Activated B cell treated with CpG ODN at 0.5 μM for 24 hours (primary cell): ENCODE measurements at places on chromosomes 12 and 14. TPM values are rescaled to one million over a fixed set of nuclear protein-coding genes. Genes with fewer than 3 reads are reported as not detected.

PRH2 gene
- not detected in 2 replicates for total RNA-seq

DNA sequence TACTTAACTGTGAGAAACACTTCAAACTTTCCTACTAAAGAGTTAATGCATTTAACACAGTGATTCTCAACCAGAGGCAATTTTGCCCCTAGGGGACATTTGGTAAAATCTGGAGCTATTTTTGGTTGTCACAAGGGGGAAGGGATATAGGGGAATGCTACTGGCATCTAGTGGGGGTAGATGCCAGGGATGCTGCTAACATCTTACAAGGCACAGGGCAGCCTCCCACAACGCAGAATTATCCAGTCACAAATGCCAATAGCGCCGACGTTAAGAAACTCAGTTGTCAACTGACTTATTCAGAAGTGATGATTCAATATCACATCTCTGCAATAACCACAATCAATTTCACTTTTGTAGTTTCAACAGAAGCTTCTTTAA lies 2.0 kb downstream of the EEA1 start:
- no peak for DNase-seq

BCL2L2 gene
- 10.4 and 11.8 TPM in 2 replicates for total RNA-seq

DNA sequence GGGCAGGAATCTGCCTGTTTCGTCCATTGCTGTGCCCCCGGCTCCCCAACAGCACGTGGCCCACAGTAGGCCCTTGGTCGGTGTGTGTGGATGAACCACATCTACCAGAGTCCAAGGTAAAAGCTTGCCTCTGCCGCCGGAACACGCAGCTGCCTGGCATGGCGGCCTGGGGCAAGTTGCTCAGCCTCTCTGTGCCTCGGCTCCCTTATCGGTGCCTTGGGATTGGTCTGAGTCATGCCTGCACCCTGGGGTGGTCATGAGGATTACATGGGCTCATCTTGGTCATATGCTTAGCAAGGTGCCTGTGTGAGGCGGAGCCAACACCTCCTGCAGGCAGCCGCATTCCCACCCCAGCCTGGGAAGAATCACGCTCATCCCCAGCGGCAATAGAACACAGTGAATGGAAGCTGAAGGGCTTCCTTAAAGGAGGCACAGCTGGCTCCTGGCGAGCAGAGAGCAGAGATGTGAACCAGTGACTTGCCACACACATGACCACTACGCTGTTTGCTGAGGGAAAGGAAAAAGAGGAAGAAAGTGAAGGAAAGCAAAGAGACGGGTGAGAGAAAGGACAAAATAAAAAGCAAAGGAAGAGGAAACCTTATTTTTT lies 5.5 kb upstream of the SCARB1 start:
- no peak for DNase-seq

SIX1 gene
- total RNA-seq = not detected in 2 replicates

DNA sequence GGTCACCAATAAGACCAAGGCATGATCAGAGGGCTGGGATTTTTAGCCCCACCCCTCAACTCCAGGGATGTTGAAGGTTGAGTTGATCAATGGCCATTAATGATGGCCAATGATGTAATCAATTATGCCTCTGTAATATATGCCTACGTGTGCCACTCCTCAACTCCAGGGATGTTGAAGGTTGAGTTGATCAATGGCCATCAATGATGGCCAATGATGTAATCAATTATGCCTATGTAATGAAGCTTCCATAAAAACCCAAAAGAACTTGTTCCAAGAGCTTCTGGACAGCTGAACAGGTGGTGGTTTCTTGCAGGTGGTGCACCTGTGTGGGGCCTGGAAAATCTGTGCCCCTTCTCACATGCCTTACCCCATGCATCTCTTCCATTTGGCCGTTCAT lies 33.2 kb downstream of the KLRG1 start:
- no peak for DNase-seq

GRCh38 chr12:52264435-52264825 lies 10.0 kb upstream of the KRT86 start:
- DNase-seq = no peak

SYNJ2BP gene
- total RNA-seq = 14.3 and 16.5 TPM in 2 replicates

- DNase-seq = no peak
Measured at GRCh38 chr14:30252151-30252550, 306.8 kb upstream of the G2E3 start.

- DNase-seq = no peak
Measured at GRCh38 chr14:96204151-96205058, at the start of gene BDKRB2. TSS of gene BDKRB2 (plus strand) at chr14:96204839. CDS start at chr14:96237108, 32,269 bp downstream.

GRCh38 chr14:61476105-61476753 lies 154.8 kb downstream of the PRKCH start:
- DNase-seq = no peak

DNA sequence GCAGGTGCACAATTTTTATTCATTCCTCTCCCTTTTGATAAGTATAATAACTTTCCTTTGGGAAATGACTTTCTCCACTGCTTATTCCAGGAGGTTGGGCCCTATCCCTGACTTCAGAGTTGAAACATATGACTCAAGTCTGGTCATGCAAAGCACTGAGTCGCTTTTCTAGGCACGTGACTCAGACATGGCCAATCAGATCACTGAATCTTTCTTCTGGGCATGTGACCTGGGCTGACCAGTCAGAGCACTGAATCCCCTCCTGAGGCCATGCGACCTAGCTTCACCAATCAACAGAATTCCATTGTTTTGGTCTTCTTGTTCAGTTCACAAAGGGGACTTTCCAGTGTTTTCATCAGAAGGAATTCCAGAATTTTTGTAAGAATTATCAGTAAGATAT lies 377.1 kb upstream of the KITLG start:
- no peak for DNase-seq

MOK gene
- 1.8 and 3.1 TPM in 2 replicates for total RNA-seq

PXN gene
- total RNA-seq = 1.7 and 2.9 TPM in 2 replicates

- no peak for DNase-seq
Measured at GRCh38 chr12:19095331-19095730, 34.2 kb upstream of the PLEKHA5 start.

LLPH gene
- total RNA-seq = 29.5 and 35.5 TPM in 2 replicates

- DNase-seq = no peak
Measured at GRCh38 chr12:55172686-55173085, 46.5 kb downstream of the OR9K2 start.

FBLN5 gene
- not detected in 2 replicates for total RNA-seq

- no peak for DNase-seq
Measured at GRCh38 chr12:1595026-1595561, 713 bp upstream of the FBXL14 start.

PLXNC1 gene
- 27.0 and 30.9 TPM in 2 replicates for total RNA-seq

ARHGAP9 gene
- 98.8 and 104 TPM in 2 replicates for total RNA-seq

DNA sequence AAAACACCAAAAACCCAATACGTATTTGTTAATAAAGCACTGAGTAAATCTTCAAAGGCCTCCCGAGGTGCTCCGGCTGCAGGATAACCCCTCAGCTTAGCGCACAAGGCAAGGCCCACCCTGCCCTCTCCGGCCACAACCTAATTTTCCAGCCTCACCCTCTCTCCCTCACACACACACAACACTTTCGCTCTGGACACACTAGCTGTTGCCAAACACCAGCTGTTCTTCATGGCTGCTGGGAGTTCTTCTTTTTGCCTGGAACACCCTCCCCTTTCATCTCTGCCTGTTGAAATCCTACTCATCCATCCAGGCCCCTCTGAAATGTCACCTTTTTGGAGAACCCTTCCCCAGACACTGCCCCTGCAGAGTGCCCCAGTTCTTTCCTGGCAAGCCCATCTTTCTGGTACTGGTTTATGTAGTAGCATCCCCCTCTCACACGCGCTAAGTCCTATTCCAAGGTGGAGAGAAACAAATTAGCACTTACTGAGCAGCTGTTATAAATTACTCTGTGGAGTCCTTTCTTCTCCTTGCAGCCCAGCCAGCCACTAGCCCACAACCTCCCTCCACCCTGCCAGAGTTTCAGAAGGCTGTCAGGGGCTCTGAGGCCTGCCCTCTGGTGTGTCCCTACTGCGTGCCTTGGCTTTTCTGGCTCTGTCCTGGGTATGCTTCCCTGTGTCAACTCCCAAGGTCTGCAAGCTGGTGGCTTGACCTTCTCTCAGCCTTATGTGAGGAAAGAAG lies 805 bp upstream of the CRACR2A start:
- DNase-seq = peak; percentile 17

- no peak for DNase-seq
Measured at GRCh38 chr14:51525739-51526138, 126.0 kb upstream of the FRMD6 start.

RNASE3 gene
- not detected in 2 replicates for total RNA-seq

DNA sequence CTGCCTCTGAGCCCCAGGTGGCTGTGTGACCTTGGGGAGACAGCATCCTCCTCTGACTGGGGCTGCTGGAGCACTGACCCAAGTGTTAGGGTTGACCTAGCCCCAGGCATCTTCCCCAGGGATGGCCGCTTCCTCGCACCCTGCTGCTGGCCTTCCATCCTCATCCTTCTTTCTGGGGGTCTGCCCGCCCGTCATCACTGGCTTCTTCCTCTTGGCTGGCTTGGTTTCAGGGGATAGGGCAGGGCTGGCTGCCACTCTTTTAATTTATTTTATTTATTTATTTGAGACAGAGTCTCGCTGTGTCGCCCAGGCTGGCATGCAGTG lies 3.5 kb downstream of the TEDC1 start:
- no peak for DNase-seq

DNA sequence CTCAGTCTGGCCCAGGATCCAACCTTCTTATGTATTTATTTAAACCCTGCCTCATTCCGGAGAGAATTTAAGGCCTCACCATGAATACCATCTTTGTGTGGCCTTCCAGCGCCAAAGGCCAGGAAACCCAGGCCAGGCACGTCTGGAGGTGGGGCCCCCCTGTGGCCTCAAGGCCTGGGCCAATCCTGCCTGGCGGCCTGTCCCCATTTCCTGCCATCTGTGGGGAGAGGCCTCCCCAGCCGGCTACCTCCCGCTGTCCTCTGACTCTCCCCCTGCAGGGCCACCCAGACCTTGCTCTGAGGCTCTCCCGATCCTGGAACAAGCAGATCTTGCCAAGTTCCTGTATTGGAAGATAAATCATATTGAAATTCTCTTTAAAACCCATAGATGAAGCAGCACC lies 37.4 kb upstream of the MEG3 start:
- DNase-seq = no peak

DNA sequence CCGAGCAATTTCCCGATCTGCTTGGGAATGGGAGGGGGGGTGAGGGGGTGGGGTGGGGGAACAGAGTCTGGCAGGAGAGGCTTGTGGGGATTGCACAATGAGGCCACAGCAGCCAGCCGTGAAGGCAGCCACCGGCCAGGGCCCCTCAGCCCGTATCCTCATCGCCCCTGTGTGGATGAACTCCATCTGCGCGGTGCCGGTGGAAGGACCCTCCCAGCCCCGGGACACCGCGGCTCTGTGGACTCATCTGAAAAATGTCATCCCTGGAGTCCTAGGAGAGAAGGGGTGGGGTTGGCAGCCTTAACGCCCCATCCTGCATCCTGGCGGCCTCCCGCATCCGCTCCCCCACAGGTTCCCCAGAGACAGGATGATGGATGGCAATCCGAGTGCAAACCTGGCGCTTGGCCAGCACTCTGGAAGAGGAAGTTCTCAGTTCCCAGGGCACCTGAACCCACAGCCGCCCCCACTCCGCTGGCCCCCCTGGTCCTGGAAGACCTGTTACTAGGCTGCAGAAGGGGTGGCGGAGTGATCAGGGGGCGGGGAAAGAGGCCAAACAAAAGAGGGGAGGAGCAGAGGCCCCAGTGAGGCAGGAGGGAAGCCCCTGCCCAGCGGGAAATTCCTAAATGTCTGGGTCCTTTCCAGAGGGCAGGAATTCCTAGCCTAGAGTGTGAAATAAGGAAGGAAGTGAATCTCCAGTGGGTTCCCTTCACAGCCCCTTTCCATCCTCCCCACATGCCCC lies 1.2 kb upstream of the TNFAIP2 start:
- no peak for DNase-seq

DNA sequence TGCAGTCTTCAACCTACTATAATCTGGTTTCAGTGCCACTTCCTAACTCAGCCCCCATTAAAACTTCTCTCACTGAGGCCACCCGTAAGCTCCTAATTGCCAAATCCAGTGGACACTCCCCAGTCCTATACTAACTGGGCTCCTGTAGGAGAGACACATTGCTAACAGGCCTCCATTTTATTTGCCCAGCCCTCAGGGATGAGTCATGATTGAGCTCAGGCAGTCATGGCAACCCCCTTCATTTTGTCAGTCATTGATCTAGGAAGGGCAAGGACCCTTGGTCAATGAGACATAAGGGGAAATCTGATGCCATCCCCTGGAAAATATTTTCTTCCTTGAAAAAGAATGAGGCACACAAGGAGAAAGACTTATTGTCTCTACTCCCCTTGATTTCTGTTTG lies 70.1 kb upstream of the HIF1A start:
- DNase-seq = no peak

DNA sequence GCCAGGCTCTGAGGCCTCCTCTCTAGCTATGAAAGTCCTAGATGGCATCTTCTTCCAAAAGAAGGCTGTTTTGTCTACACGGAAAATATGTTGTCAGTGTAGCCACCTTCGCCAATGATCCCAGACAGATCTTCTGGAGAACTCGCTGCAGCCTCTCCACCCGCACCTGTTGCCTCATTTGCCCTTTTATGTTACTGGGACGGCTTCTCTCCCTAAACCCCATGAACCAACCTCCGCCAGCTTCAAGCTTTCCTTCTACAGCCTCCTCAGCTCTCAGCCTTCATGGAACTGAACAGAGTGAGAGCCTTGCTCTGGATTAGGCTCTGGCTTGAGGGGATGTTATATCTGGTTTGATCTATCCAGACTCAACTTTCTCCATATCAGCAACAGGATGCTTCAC lies 10.8 kb downstream of the P2RX2 start:
- DNase-seq = no peak

GRCh38 chr12:51836041-51836826 lies 12.3 kb downstream of the FIGNL2 start:
- no peak for DNase-seq

DNA sequence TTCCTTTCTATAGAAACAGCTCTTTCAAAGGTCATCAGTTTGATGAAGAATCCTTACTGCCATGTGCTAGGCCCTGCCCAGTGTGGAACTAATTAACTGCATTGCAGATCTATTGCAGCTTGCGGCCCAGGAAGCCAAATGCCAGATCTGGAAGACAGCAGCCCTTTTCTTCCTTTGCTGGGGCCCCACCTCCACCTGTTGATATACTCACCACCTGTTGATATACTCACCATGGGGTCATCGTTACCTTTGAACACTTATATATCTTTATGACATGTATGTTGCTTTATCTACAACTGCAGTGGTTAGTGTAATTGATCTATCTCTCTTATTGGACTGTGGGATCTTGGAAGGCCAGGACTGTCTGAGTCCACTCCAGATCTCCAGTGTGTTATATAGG lies 292.5 kb downstream of the ATP23 start:
- DNase-seq = no peak

- DNase-seq = no peak
Measured at GRCh38 chr14:53581504-53581903, 375.1 kb downstream of the BMP4 start.

DNA sequence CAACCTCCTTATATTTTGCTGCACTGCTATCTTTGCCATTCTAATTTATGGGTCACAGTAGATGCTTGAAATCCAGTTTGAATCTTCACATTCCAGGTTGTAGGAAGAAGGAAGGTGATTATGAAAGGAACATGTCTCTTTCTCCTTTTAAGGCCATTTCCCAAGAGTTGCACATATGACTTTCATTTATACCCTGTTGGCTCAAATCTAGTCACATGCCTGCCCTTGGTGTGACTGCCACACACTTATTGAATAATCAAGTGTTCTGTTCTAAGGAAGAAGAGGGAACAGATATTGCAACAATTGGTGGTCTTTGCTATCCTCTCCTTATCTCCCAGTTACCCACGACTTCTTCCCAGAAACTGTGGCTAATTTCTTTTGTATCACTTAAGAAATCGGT lies 404.3 kb downstream of the TMEM117 start:
- DNase-seq = no peak

REP15 gene
- total RNA-seq = 0.35 TPM in 1 of 2 replicates, not detected in the other

GRCh38 chr12:111189792-111190191 lies 179.1 kb downstream of the PHETA1 start:
- DNase-seq = no peak

GRCh38 chr14:104101086-104101621 lies 15.7 kb downstream of the ASPG start:
- DNase-seq = no peak

PZP gene
- not detected in 2 replicates for total RNA-seq
